ENCODE measurements at places on chromosomes 5 and 9. TPM values are rescaled to one million over a fixed set of nuclear protein-coding genes. Genes with fewer than 3 reads are reported as not detected.

TAF11L9 gene
- not detected for polyA plus RNA-seq

GHR gene
- 25.7 TPM for polyA plus RNA-seq

TLE1 gene
- 73.4 TPM for polyA plus RNA-seq

GRCh38 chr5:93510626-93511380, 70.2 kb downstream of the NR2F1-AS1 start:
- no peak for DNase-seq

DNA sequence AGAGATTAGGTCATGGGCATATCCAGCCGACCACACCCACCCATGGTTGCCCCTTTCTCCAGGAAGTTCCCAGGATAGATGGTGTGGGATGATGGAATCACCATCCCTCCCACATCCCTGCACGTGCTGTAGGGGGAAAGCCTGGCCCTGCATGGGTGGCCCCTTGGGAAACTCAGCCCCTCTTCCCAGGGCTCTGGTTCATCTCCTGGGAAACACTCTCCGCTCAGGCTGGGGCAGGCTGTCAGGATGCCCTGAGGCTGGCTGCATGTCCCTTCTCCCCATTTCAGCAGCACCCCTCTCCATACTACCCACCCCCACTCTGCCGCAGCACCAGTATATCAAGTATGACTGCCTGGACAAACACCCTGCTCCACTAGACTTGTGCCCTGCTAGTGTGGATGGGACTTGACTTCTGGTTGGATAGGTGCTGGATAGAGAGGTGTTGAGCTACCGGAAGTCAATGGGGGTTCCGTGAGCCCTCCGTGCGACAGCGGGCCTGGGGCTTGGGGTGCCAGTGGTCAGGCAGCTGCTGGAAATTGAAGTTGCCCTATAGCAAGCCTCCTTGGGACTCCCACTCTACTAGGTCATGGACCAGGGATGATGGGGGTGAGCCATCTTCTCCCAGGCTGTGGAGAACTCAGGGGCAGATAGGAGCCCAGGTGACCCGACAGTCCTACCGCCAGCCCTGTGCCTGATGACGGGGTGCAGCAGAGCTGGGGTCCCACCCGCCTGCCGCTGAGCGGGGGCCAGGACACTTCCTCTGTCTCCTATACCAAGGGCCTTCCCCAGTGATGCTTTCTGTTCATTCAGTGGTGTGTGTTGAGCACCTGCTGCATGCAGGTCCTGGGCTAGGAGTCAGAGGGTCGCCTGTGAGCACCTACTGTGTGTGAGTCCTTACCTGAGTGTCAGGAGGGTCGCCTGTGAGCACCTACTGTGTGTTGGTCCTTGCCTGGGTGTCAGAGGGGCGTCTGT, 69.4 kb upstream of the COL5A1 start:
- no peak for DNase-seq

- DNase-seq, result no peak
These were observed 253.4 kb downstream of the NR2F1-AS1 start for GRCh38 chr5:93327605-93328004.

- no peak for DNase-seq
These were observed 31.8 kb downstream of the CCNJL start for GRCh38 chr5:160280384-160281095.

DNA sequence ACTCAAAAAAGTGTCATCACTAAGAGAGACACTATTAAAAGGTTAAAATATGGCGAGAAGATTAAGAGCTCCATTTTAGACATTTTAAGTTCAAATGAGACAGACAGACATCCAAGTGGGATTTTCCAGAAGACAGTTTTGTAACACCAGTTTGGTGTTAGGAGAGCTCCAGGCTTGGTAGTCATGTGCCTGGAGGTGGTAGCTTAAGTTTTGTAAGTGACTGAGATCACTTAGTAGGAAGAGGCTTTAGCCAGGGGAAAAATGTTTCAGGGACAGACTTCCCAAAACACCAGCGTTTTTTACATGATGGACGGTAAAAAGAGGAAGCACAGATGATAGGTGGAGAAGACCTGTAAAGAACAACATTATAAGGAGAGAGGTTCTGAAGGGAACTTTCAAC, 150.3 kb downstream of the GIN1 start:
- no peak for DNase-seq

EIF4E1B gene
- polyA plus RNA-seq, result not detected

PHF24 gene
- polyA plus RNA-seq, result 0.24 TPM

SURF1 gene
- 44.3 TPM for polyA plus RNA-seq

DNA sequence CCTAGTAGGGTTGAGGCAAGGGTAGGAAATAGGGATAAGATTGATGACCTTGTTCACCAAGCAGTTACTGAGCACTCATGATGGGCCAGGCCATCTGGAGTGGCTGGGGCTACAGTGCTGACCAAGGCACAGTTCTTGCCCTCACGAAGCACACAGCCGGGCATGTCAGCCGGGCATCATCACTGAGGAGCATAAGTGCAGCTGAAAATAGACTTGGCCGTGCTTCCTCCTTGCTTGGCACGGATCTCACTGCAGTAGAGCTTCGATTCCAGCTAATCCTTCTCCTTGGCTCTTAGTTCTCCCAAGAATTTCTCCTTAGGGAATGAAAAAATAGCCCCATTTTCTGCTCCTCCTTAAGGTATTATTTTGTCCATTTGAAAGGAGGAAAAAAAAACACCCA, 116.6 kb downstream of the NMUR2 start:
- DNase-seq, result no peak

DNA sequence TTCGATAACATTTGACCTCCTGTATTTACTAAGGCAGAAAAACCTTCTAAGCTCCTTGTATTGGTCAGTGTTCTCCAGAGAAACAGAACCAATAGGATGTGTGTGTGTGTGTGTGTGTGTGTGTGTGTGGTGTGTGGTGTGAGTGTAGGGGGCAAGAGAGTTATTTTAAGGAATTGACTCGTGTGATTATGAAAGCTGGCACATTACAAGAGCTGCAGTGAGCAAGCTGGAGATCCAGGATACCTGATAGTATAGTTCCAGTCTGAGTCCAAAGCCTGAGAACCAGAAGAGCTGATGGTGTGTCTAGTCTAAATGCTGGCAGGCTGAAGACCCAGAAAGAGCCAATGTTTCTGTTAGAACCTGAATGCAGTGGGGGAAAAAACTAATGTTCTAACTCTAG, 21.2 kb upstream of the PIK3R1 start:
- no peak for DNase-seq

- DNase-seq, result no peak
These were observed 239.7 kb upstream of the KLF9 start for GRCh38 chr9:70654144-70654543.

DNA sequence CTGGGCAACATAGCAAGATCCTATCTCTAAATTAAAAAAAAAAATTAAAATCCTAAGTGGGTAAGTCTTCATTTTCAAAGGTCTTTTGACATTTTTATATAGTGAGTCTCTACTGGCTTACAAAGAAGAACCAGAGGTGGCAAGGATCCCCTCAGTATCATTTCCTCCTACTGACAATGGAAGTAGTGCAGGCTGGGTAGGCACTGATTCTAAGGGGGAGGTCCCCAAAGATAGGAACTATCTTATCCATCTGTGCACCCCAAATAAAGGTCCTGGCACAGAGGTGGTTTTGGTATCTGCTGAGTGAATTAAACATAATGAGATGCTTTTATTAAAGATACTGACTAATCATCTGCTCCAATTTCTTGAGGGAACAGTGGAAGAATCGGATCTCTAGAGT, 4.2 kb downstream of the FAM193B start:
- DNase-seq, result no peak

GRCh38 chr9:126985870-126986498, 71.4 kb downstream of the RALGPS1 start:
- no peak for DNase-seq

All from right renal pelvis (tissue), 4 donors.